ENCODE measurements at places on chromosomes 1 and 21.

DNA sequence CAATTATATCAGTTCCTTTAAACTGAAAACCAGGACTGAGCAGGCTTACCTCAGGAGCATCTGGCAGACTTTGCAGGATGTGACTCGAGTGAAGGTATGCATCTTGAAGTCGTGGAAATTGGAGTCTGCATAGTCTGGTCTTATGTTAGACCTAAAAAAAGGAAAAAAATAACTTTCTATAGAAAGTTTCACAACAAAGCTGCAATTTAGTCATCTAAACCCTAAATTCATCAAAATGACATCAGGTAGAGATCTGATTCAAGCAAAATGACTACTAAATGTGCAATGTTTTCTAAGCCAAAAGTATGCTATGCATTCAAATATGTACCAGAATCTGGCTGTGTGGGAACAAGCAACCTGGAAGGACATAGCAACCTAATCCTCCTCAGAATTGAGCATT is 260.1 kb downstream of the VAV3 start:
- DNase-seq, result no peak

GRCh38 chr1:20351911-20352701 is 61.4 kb downstream of the VWA5B1 start:
- no peak for DNase-seq

DNA sequence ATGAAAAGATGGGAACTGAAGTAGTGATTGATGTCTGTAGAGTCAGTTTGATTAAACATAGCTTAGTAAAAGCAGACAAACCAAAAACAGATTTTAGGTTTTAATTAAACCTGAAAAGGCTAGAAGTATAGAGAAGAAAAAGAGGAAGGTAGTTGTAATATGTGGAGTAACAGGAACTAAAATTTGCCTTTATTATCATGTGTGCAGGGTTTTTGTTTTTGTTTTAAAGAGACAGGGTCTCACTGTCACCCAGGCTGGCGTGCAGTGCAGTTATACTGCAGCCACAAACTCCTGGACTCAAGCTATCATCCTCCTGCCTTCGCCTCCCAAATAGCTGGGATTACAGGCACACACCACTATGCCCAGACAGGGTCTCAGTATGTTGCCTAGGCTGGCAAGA is 6.0 kb downstream of the TOR1AIP1 start:
- DNase-seq, result no peak

DNA sequence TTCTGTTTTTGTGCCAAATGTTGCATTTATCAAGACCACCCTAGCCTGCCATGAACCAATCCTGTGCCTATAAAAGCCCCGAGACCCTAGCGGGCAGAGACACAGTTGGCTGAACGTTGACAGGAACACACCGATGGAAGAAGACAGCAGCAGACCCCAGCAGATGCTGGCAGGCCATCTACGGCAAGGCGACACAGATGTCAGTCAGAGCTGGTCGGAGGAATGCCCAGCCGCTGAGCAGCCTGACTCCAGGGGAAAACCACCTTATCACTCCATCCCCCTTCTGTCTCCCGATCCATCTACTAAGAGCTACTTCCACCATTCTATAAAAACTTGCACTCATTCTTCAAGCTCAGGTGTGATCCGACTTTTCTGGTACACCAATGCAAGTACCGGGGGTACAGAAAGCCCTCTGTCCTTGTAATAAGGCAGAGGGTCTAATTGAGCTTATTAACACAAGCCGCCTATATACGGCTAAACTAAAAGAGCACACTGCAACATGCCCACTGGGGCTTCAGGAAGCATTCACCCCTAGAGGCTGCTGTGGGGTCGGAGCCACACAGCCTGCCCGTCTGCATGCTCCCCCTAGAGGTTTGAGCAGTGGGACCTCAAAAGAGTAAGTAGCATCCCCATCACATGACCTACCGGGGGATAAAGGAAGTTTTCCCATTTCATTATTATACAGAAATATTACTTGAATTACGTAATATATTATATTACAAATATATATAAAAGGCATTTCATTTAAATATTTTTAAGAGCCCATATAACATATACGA is 1156.3 kb upstream of the B3GALT2 start:
- DNase-seq, result no peak

GRCh38 chr1:55530749-55531478 is 315.8 kb upstream of the USP24 start:
- no peak for DNase-seq

GRCh38 chr1:176773038-176773437 is 310.1 kb downstream of the PAPPA2 start:
- no peak for DNase-seq

DNA sequence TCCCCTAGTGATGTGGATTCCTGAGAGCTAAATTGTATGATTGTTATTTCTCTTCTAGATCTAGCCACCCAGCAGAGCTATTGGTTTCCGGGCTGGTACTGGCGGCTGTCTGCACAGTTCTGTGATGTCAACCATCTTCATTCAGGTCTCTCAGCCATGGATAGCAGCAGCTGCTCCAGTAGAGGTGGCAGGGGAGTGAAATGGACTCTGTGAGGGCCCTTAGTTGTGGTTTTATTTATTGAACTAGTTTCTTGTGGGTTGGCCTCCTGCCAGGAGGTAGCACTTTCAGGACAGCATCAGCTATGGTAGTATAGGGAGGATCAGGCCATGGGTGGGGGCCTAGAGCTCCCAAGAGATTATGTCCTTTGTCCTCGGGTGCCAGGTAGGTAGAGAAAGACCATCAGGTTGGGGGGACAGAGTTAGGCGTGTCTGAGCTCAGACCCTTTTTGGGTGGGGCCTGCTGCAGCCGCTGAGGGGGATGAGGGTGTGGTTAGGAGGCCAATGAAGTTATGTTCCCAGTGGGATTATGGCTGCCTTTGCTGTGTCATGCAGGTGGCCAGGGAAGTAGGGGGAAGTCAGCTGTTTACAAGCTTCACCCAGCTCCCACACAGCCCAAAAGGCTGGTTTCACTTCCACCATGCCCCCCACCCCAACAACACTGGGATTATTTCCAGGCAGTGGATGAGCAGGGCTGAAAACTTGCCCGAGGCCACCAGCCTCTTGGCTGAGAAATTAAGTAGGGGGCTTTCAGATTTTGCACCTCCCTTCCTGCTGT is 55.1 kb upstream of the RGS4 start:
- no peak for DNase-seq

GRCh38 chr1:178953034-178953433 is 72.7 kb upstream of the FAM20B start:
- no peak for DNase-seq

DNA sequence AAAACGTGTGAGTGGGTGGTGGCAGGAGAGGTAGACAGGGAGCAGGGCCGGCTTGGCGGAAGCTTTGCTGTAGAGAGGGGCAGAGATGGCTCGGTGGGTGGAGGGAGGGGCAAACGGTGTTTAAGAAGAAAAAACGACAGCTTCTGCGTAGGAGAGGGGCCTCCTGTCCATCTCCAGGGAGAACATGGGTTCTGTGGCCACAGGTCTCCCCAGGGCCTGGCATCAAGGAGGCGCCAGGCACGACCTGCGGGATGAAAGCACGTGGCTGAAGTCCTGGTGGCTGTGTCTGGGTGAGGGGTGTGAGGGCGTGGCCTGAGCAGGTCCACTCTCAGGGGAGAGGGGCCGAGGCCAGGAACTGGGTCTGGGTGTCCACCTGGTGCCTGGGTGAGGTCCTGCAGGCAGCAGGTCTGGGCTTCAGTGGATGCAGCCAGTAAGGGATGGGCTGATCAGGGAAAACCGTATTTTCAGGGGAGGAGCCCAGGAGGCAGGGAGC is 940 bp upstream of the PRKCZ start:
- DNase-seq, result no peak

- DNase-seq, result no peak
These were observed 39.8 kb upstream of the CFAP126 start for GRCh38 chr1:161407451-161407985.

- no peak for DNase-seq
These were observed 70.7 kb downstream of the LGR6 start for GRCh38 chr1:202264300-202264699.

GRCh38 chr1:59110271-59110670 is 186.6 kb upstream of the FGGY start:
- no peak for DNase-seq

DNA sequence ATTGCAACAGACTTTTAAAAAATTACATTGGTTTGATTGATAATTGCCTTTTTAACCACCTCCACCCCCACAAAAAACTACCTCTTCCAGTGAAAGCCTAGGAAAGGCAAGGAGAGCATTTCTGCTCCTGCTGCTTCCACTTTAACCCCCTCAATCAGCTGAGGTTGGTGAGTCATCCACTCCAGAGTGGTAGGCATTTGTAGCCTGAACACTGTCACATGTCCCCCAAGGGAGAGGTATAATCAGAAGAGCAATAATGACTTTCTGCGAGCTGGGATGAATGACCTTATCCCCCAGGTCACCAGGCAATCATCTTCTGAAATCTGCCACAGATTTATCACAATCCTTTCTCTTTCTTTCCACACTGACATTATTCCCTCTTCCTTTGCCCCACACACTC is 126.6 kb upstream of the CAMK1G start:
- no peak for DNase-seq

- no peak for DNase-seq
These were observed 57.2 kb downstream of the EYA3 start for GRCh38 chr1:28031173-28031572.

GRCh38 chr1:84146411-84147032 is 2.5 kb downstream of the PRKACB start:
- no peak for DNase-seq

DNA sequence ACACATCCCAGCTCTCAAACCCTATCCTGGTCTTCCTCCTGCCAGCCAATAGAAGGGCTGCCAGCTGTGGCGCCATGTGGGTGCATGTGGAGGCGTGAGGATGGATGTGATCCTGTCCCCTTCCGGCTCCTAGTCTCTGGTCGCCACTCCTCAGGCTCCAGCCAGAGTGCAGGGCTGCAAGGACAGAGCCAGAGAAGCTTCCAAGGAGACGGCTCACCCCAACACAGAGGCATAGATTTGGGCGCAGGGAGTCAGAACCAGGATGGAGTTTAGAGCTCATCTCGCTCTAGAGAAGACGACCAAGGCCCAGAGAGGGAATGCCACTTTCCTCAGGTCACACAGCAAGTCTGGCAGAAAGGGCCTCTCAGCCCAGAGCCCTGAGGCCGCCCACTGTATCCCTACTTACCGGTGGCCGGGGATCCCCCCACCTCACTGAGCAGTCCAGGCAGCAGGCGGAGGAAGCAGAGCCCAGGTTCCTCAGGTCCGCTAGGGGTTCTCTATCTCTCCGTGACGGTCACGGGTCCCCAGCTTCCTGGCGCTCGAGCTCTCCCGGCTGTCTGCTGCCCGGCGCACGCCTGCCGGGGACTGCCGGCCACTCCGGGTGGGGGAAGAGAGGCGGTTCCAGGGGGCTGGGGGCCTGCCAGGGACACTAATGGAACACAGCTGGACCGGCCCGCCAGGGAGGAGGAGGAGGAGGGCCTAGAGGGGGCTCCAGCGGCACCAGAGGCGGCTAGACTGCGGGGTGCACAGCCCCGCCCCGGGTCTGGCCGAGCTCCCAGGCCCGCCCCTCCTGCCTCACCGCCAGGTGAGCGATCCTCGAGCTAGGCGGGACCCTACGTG is at the start of gene COL16A1:
Gene COL16A1, minus strand, starts transcription at position 587 of the 840 bp plus-strand sequence. CDS start 1,824 bp downstream, outside the sequence.
- no peak for DNase-seq

- no peak for DNase-seq
These were observed 258.7 kb downstream of the CAMTA1 start for GRCh38 chr1:7043719-7044535.

DNA sequence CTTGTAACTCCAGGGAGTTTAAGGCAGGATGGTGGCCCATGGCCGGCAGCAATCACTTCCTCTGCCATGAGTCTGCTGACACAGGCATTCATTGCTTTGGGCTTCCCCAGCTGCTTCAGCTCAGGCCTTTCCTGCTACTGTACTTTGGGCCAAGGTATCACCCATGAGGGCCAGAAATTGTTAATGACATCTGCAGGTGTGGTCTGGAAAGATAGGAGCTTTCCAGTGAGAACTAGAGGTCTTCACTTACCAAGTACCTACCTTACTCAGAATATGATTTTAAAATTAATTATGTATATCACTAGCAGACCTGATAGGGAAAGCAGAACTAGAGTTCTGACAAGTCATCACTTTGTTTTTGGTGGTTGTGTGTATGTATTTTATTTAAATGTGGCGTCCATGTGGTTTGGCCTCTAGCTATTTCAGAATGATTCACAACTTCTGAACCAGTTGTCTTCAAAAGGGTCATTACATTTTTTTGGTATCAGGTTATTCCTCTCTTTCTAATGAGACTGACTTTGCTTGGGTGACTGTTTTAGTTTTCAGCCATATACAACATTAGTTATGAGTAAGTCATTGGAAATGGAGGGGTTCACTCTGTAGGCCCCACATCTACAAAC is 2.7 kb downstream of the RGL1 start:
- DNase-seq, result no peak

DNA sequence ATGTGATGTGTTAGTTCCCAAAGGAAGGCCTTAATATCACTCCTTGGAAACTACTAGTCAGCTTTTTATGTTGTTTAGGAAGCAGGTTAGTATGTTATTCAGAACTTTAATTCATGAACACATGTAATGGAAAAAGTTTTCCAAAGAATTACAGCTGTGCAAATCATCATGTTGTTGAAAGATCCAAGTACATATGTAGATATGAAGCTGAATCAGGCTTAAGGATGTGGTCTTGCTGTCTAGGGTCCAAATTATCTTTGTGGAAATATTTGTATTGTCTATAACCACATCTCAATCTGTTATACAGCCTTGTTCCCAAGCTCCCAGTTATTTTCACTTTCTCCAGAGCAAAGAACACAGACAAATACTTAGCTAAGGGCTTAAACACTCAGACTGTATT is 231.6 kb downstream of the TPR start:
- DNase-seq, result no peak

DNA sequence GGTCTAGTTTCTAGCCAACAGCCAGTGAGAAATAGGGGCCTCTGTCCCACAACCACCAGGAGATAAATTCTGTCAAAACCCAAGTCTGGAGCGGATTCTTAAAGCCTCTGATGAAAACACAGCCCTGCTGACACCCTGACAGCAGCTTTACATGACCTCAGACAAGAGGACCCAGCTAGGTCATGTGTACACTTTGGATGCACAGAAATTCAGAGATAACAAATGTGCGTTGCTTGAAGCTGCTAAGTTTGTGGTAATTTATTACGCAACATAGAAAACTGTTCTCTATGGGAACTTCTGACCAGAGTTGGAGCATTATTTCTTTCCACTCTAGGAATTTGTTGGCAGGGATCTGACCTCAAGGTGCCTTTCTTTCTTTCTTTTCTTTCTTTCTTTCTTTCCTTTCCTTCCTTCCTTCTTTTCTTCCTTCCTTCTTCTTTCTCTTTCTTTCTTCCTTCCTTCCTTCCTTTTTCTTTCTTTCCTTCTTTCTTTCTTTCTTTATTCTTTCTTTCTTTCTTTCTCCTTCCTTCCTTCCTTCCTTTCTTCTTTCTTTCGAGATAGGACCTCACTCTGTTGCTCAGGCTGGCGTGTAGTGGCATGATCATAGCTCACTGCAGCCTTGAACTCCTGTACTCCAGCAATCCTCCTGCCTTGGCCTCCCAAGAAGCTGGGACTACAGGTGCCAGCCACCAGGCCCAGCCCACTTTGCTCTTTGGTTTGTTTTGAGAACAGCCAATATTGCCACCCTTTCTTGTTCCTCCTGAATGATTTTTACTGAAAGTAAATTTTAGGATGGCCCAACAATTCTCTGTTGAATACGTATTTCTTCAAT is 14.9 kb upstream of the HMGCS2 start:
- DNase-seq, result no peak

All from HS-27A (cell line).